ENCODE measurements at places on chromosomes 4 and X. TPM values are rescaled to one million over a fixed set of nuclear protein-coding genes. Genes with fewer than 3 reads are reported as not detected.

DNA sequence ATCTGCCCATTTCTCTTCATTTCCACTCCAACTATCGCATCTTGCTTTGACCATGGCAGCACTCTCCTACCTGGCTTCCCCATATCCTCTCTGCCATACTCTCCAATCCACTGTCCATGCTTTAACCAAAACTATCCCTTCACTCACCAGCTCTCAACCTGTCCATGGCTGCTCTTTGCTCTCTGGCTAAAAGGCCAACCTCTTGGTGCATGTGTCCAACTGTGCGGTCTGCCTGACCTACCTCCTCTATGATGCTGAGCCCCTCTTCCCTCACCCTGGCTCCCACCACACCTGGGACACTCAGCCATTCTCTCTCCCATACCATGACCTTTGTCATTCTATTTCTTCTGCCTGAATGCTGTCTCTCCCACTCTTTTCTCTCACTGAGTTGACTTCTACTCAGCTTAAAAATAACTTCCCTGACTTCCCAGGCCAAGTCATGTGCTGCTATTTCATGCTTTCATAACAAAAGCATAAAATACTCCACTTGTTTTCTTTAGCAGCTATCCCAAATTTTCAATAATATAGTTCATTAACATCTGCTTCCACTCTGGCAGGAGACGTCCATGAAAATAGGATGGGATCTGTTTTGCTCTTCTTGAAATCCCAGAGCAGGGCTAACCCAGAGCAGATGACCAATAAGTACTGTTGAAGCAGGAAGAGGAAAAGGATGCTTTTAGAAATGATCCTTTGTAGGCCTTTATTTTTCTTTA, 29.8 kb upstream of the KLF3 start:
- H3K27me3 ChIP-seq, result no peaks in the 10 kb centered on the region
- peak overlapping the region; percentile 44 for H3K27ac ChIP-seq
- DNase-seq, result no peak
- H3K4me1 ChIP-seq, result no peaks in the 10 kb centered on the region
- H3K4me3 ChIP-seq, result no peak overlapping the region
- no peaks in the 10 kb centered on the region for H3K36me3 ChIP-seq

GRCh38 chr4:128279624-128280225, 7.9 kb downstream of the PGRMC2 start:
- no peak overlapping the region for H3K4me3 ChIP-seq
- no peak overlapping the region for H3K27ac ChIP-seq
- peaks cover 5% of the 10 kb centered on the region for H3K36me3 ChIP-seq
- peaks cover 8% of the 10 kb centered on the region for H3K4me1 ChIP-seq
- DNase-seq, result no peak

GRCh38 chr4:132097041-132097440, 1052.1 kb upstream of the PCDH10 start:
- no peak overlapping the region for H3K4me3 ChIP-seq
- no peak overlapping the region for H3K27ac ChIP-seq
- no peaks in the 10 kb centered on the region for H3K4me1 ChIP-seq

DNA sequence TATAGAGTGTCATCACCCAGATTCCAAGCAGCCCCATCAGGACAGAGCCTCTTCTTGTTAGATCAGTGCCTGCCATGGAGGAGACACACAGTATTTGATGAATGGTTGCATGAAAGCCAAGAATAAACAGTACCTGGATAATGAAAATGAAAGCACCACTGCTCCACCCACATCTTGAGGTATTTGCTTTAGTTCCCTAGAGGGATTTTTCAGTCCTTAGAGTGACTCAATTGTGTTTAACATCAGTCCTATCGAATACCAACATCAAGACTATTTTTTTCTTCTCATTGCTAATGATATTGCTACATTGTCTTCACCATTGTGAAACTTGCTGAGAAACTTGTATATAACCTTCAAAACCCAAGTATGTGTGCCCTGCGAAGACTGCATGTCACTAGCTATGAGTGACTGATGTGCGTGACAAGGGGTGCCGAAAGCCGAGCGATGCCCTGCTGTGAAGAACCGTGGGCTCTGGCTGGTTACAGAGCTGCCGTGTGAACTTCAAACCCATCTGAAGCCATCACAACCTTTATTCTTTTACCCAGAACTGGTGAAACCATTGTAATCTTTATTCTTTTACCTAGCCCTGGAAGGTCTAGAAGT, 211.3 kb upstream of the FAT1 start:
- no peak overlapping the region for H3K4me3 ChIP-seq
- H3K4me1 ChIP-seq, result peaks cover 4% of the 10 kb centered on the region
- H3K27ac ChIP-seq, result no peak overlapping the region
- H3K27me3 ChIP-seq, result no peaks in the 10 kb centered on the region
- DNase-seq, result no peak

The ARFIP1 gene
- total RNA-seq, result 39.1 TPM

The LRRC66 gene
- total RNA-seq, result 0.44 TPM

GRCh38 chrX:136209016-136209738, 42.0 kb downstream of the MAP7D3 start:
- no peaks in the 10 kb centered on the region for H3K4me1 ChIP-seq
- H3K27ac ChIP-seq, result no peak overlapping the region
- H3K27me3 ChIP-seq, result peaks cover 4% of the 10 kb centered on the region
- H3K4me3 ChIP-seq, result no peak overlapping the region

The CYTL1 gene
- total RNA-seq, result 1.7 TPM

- no peak overlapping the region for H3K4me3 ChIP-seq
- no peak overlapping the region for H3K27ac ChIP-seq
- DNase-seq, result no peak
Measured at GRCh38 chrX:111352424-111352823, 59.6 kb downstream of the DCX start.

DNA sequence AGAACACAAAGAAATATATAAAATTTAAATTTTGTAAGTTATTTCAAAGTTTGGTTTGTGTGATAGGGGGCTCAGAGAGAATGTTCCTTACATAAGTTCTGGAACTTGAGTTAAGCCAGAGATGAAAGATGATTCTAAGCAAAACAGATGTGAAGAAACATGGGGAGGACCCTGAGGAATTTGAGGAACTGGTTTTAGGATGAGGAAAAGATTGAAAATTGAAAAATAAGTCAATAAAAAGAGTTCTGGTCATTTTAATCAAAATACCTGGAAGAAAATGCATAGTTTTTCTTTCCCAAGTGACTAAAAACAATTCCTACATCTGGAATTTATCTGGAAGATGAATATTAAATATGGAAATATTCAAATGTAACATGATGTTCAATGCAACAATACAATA, 37.4 kb downstream of the HELQ start:
- no peak overlapping the region for H3K27ac ChIP-seq
- no peak for DNase-seq
- no peaks in the 10 kb centered on the region for H3K4me1 ChIP-seq
- no peaks in the 10 kb centered on the region for H3K27me3 ChIP-seq

Measured in kidney (tissue), 22 donors.